Fibroblast of upper back skin (primary cell): ENCODE measurements at places on chromosomes 6 and 20.

DNA sequence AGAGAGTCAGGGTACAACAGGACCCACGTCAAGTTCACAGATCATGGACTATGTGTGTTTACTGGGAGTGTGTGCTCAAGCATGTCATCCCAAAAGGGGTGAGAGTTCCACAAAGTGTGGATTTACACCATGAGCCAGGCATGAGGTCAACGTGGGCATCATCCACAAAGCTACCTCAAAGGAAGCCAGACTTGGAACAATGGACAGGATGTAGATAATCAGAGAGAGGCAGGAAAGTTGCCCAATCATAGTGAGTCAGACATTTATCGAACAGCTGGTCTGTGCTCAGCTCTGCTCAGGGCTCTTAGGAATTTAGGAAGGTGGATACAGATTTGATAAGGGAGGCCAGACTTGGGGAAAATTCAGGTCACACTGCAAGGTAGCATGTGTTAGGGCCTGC lies 317.2 kb upstream of the CDYL start:
- DNase-seq, result peak; percentile 86

DNA sequence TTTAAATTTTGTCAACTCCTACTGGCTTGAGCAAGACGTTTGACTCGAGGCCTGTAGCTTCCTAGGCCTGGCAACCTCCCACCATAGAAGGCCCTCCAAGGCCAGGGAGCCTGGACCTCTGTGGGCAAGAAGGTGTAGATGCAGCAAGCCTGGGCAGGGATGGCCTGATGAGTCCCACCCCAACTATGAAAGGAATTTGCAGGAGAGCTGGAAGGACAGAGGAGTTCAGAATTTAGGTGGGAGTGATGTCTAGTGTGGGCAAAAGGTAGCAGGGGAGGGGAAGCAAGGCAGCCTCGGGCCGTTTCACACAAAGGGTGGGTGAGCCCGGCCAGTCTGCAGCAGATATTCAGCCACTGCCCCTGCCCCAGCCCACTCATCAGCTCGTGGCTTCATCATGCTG lies 245.2 kb downstream of the CDH26 start:
- peak; percentile 14 for DNase-seq

- DNase-seq, result no peak
Observed at GRCh38 chr20:60250251-60250650, 292.0 kb downstream of the CDH26 start.

DNA sequence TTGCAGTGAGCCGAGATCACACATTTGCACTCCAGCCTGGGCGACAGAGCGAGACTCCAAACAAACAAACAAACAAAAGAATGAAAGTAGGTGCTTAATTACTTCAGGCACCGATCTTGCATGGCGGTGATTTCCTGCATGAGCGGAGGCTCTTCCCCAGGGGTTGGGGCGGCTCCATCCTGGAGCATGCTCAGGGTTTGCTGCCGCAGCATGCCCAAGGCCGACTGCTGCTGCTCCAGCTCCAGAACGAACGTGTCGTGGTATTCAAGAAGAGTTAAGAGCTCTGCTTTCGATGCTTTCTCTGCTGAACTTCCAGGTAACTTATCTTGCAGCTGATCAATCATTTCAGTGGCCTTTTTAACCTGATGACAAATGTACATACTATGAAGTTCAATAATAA lies 313.8 kb downstream of the SYNE1 start:
- DNase-seq, result no peak

DNA sequence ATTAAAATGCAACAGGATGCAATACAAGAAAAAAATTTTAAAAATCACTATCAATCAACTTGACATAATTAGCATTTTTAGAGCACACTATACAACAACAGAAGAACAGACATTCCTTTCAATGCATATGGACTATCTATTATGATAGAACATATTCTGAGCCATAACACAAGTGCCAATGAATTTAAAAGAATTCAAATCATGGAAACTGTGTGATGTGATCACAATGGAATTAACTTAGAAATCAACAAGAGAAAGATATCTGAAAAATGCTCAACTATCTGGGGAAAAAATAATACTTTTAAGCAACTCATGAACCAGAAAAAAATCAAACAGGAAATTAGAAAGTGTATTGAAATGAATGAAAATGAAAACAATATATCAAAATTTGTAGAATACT lies 106.3 kb downstream of the ADTRP start:
- DNase-seq, result peak; percentile 64

GRCh38 chr20:21241406-21241805 lies 61.7 kb upstream of the XRN2 start:
- DNase-seq, result no peak

GRCh38 chr6:19444481-19444880 lies 392.7 kb upstream of the ID4 start:
- DNase-seq, result peak; percentile 1

GRCh38 chr20:8216375-8217200 lies 84.5 kb downstream of the PLCB1 start:
- no peak for DNase-seq

DNA sequence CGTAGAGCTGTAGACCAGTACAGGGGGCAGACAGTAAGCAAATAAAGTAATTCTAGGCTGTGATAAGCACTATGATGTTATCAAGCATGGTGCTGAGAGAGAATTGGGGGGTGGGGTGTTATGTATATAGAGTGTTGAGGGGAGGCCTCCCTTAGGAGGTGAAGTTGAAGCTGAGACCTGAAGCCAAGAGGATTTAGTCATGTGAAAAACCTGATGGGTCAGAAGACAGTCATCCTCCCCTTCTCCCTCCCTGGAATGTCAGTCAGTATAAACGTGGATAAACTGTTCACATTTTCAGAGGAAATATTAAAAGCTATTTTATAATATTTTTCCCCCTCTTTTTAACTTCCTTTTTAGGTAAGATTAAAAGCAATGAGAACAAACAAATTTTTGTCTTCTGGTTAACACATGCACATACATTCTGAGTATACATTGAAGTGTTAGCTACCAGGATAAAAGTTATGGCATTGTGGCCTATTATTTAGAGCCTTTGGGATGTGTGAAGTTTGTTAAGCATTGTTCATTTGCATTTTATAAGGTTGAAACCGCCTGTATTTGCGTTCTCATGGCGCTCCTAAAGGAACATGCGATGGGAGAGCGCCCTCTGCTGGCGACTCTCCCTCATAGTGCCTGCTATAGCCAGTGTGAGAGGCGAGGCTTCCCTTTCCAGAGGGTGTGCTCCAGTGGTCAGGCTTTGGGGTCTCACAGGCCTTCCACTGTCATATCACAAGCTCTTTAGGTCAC lies 35.4 kb upstream of the MAPK13 start:
- DNase-seq, result peak; percentile 70

DNA sequence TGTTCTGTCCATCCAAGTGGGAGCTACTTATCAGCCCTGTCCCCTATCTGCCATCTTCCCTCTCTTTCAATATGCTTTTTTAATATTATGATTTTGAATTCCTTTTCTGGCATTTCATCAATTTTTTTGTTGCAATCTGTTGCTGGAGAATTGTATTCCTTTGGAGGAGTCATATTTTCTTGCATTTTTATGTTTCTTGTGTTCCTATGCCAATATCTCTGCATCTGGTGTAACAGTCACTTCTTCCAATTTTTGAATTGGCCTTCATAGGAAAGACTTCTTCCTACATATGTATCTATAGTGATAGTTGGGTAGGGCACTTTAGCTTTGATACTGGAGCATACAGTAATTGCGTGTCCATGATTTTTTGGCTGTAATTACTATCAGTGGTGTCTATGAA lies 70.1 kb downstream of the ZC2HC1B start:
- DNase-seq, result no peak

- no peak for DNase-seq
Observed at GRCh38 chr6:147207837-147208754, 3.9 kb downstream of the STXBP5 start.

GRCh38 chr6:168261234-168261633 lies 58.3 kb downstream of the DACT2 start:
- no peak for DNase-seq

- peak; percentile 63 for DNase-seq
Observed at GRCh38 chr6:40931931-40932330, 107.1 kb downstream of the UNC5CL start.

DNA sequence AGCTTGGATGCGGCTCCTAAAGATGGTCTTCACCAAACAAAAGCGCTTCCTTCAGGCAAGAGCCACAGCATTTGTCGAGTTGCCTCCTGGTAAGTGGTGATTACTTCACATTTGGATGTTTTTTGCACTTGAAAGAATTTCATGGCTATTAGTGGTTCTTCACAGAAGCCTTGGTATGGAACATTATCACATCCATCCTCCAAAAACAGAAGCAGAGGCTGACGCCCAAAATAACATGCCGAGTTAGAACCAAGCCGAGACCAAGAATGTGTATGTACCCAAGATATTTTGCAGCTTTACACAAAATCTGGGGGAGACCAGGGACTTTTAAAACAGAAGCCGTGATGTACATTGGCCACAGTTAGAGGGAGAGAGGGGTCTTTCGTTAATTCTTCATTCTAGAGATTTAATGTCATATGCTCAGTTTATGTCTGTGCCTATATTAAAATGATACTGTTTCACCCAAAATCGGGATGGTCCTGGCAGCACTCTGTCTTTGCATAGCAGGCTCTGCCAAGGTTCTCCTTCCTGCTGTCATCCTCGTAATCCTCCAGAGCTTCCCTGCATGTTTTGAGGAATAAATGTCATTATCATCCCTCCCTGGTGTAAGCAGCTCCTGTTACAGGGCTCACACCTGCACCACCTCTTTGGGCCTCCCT lies 109.3 kb downstream of the TMEM242 start:
- DNase-seq, result no peak

DNA sequence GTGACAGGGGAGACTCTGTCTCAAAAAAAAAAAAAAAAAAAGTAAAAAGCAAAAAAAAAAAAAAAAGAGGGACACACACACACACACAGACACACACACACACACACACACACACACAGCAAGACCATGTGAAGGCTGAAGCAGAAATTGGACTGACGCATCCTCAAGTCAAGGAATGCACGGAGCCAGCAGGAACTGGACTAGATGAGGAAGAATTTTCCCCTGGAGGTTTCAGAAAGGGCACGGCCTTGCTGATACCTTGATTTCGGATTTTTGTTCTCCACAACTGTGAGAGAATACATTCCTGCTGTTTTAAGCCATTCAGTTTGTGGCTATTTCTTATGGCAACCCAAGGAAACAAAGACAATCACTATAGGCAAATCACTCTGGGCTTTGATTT lies 176.9 kb upstream of the SALL4 start:
- DNase-seq, result peak; percentile 64

GRCh38 chr6:113347436-113347835 lies 509.7 kb upstream of the MARCKS start:
- peak; percentile 90 for DNase-seq

GRCh38 chr6:79436241-79436640 lies 101.0 kb downstream of the LCA5 start:
- DNase-seq, result no peak

DNA sequence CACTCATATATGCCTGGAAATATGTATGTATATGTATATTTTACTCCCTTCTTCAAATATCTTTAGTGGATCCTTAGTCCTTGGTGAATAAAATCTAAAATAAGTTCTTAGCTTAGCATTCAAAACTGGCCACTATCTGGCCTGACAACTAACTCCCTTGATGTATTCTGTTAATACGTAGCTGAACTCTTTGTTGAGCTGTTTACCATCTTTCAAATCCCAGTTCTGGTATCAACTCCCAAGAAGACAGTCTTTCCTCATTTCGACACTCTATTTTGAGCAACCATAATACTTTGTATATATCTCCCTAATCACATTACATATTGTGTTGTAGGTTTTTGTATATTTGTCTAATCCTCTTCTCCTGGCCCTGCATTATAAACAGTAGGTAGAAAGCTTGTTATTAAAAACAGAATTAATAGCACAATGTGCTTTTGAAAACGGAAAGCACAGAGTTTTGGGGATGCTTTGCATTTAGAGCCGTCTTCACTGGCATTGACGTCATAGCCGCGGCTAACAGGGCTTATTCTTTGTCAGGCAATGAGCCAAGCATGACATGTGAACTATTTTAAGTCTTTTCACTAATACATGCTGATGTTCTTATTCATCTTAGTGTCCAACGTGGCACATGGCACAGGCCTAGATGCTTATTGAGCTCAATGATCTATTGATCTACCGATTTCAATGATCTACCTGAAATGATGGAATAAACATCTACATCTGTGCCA lies 47.2 kb upstream of the CCN2 start:
- peak; percentile 55 for DNase-seq

GRCh38 chr6:126091466-126091865 lies 105.1 kb downstream of the TRMT11 start:
- no peak for DNase-seq

GRCh38 chr20:53002786-53003185 lies 30.6 kb downstream of the TSHZ2 start:
- DNase-seq, result no peak

DNA sequence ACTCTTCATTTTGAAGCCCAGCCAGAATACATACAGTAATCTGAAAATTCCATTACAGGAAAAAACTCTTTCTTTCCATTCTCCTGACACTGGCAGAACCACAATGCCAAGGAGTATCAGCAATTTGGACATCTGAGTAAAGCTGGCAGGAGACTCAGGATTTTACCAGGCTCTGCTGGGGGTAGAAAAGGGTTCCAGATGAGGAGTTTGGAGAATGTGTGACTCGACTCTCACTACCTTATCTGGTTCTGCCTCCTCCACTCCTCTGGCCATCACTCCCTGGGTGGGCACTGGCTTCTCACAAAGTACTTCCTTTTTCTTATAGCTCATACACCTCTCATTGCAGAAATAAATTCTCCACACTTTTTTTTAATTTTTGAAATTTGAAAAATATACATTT lies 10.6 kb upstream of the WFDC8 start:
- no peak for DNase-seq

- DNase-seq, result peak; percentile 35
Observed at GRCh38 chr6:77466451-77467437, 3.5 kb upstream of the HTR1B start.

DNA sequence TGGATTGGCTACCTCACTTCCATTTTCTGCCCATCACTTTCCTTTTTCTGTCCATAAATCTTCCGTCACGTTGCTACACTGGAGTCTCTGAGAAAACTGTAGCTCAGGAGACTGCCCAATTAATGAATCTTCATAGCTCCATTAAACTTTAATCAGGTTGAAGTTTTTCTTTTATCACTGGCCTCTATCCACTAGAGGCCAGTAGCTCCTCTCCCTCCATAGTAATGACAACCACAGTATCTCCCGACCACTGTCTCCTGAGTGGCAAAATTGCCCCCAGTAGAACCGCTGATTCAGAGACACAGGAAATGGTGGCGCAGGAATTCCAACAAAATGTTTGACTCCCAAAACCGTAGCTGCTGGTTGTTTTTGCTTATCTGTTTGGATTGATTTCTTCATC lies 18.4 kb upstream of the DOK5 start:
- no peak for DNase-seq
